Activated CD4-positive, alpha-beta T cell treated with anti-CD3 and anti-CD28 coated beads for 4 hours (primary cell): ENCODE measurements at places on chromosomes 11 and 22.

DNA sequence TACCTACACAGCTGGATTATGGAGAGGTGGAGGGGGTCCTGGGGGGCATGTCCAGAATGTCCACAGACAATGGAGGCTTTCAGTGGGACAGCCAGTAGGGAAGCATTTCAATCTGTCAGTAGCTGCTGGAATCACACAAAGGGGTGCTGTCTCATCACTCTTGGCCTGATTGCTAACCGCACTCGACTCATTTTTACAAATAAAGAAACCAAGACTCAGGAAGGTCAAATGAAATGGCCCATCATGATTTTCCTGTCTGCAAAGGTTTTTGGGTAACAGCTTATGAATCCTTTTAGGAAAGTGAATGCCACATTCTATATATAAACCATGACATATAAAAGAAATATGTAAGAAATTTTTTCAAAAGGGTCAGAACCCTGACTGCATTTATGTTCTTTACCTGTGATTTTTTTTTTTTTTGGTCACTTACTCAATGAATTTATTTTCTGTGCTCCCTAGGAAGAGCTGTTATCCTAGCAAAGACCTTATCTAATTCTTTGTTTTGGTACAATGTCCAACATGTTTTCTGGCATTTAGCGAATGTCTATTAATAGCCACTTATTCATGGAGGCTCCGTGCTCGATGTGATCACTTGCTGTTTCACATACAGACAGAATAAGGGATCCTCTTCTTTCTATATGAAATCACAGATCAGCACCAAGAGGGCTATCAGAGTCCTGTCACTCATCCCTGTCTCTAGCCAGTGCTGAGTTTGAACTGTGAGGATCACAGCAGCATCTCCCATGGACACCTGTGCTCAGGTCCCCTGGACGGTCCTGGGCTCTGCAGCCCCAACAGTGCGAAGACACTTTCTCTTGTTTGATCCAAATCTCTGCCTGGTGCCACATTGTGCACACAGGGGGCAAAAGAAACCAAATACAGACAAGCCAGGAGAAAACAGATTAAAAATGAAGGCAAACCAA, 979.7 kb downstream of the NTM start:
- DNase-seq = no peak

DNA sequence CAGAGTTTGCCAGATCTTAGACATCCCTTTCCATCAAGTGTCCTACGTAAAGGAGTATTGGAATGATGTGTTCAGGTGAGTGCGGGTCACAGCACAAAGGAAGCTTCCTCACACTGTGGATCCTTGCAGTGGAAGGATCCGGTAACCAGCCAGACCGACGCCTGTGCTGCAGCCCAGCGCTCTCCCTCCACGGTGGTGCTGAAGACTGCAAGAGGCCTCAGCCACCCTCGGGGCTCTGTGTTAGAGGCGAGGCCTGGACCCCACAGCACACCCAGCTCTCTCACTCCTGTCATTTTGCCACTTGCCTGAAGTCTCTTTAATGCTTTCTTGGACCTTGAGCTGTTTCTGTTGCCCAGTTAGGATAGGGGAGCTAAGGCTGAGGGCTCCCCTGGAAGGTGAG, 2.4 kb downstream of the TRMU start:
- DNase-seq = no peak

GRCh38 chr11:32052215-32052614, 38.7 kb upstream of the RCN1 start:
- peak; percentile 38 for DNase-seq

DNA sequence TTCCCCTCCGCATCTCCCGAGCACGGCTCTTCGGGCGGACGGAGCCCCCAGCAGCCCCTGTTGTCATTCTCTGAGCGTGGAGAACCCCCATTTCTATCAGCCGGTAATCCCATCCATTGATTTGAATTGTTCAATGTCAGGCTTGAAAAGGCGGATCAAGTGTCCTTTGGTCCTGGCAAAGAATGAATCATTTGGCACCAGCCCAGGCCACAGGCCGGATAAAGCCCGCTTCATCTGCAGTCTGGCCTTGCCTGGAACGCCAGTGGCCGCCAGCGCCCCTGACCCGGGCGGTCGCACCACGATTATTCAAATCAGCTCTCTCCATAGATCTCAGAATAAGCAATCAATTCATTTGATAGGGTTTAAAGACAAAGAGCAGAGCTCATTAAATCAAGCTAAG, 188.9 kb downstream of the BRD1 start:
- DNase-seq = no peak

- DNase-seq = no peak
Observed at GRCh38 chr11:36282926-36283325, 6.3 kb downstream of the COMMD9 start.

- DNase-seq = no peak
Observed at GRCh38 chr11:64138398-64138797, 27.5 kb downstream of the MACROD1 start.

GRCh38 chr11:57310630-57311086, 14.1 kb downstream of the TNKS1BP1 start:
- no peak for DNase-seq

DNA sequence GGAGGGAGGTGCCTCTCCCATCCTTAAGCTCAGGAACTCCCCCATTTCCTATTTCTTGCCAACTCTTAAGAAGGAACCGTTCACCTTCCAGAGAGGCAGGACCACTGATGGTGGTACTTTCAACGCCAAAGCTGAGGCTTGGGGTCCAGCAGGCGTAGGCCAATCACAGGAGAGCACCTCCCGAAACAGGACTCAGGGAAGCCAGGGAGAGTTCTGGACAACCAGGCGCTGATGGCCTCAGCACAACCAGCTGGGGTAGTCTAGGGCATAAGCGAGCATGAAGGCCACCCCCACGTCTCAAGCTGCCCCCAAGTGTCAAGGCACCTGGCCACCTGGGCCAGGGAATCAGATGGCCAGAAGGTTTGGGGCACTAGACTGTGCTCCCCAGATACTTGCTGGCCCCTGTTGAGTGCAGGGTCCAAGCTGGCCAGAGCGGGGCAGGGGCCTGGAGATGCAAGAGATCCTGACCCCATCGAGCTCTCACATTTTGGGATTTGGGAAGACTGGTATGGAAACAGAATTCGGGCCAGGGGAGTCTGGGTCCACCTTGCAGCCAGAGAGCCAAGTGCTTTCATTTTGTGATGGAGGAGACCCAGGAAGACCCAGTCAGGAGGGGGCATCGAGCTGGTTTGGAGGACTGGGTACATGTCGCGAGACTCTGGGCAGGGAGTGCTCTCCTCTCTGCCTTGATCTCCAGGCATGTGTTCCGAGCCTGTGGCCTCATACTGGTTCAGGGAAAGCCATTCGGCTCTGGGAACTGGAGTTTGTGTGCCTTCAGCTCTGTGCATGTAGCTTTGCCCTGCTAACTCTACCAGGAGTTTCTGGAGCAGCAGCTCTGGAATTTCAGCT, 926 bp downstream of the CD6 start:
- no peak for DNase-seq

GRCh38 chr11:5548440-5548839, at the start of gene OR52H1:
OR52H1 (minus strand) TSS chr11:5548540; CDS start chr11:5545505, 3,035 bp downstream.
- DNase-seq = no peak

GRCh38 chr11:110345743-110346142, 49.3 kb upstream of the RDX start:
- DNase-seq = no peak

GRCh38 chr11:27700351-27701301, at the start of gene BDNF:
BDNF (minus strand) TSS chr11:27700455; CDS start chr11:27658564, 41,891 bp downstream.
- DNase-seq = no peak

GRCh38 chr11:86703987-86704386, 31.6 kb upstream of the ME3 start:
- no peak for DNase-seq

DNA sequence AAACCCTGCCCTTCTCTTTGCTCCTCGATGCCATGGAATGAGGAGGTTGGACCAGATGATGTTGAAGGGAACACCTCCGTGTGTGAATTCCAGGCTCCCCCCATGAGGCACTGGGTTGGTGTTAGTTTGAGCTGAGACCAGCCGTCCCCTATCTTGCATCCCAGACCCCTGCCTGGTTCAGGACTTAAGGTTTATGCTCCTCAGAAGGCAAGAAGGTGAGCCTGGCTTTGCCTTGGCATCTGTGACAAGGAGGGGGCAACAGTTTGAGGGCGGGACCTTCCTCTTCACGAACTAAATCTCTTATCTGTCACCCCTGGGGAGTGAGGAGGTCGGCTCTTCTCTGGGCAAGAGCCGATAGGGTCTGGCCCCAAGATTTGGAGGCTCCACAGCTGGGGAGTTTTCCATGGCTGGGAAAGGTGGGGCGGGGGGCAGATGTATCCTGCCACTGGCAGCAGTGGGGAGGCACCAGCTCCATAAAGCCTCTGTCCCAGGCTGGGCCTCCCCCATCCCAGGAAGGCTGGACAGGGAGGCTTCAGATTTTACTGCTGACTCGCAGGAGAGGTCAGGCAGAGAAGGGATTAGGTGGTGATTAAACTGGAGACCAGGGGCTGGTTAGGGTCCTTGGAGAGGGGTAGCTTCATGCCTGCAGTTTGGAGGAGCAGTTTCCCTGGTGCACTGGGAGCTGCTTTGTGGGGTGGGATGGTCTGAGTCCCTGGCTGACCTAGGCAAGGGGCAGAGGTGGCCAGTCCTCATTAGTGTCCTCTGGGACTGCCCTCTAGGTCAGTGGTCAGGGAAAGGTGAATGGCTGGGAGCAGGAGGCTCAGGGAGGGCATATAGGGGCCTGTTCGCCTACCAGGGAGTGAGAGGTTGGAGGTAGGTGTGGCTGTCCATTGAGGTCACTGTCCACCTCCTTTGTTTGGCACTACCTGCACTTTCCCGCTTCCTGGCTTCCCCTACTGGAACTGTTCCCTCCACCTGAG, 1.1 kb downstream of the SEC14L2 start:
- no peak for DNase-seq

GRCh38 chr11:134522782-134523570, 110.9 kb upstream of the B3GAT1 start:
- DNase-seq = no peak
